ENCODE measurements at places on chromosomes 11 and 22. TPM values are rescaled to one million over a fixed set of nuclear protein-coding genes. Genes with fewer than 3 reads are reported as not detected.

GRCh38 chr11:73414977-73415651, 38.9 kb downstream of the RELT start:
- no peak for DNase-seq

The OR10W1 gene
- not detected for total RNA-seq

DNA sequence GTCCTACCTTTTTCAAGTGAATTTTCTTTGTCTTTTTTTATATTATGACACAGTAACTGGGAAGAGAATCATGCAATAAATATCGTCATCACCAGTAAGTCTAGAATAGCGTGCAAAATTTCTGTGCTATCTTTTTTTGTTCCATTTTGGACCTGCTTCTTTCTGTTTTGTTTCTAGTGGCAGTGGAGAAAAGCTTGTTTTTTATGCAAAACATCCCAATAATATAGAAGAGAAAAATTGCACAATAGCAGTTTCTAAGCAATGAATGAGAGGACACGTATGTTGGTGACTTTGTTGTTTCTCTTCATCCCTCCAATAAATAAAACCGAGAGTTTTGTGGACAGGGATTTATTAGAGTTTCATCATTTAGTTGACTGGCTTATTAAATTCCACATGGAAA, 10.3 kb downstream of the GRK3 start:
- DNase-seq = no peak

- no peak for DNase-seq
Observed at GRCh38 chr11:93729129-93729616, 12.1 kb downstream of the TAF1D start.

GRCh38 chr11:2826679-2827056, 58.9 kb downstream of the CDKN1C start:
- no peak for DNase-seq

Data from activated CD4-positive, alpha-beta memory T cell treated with anti-CD3 and anti-CD28 coated beads for 36 hours (primary cell).